Activated CD8-positive, alpha-beta memory T cell treated with anti-CD3 and anti-CD28 coated beads for 24 hours (primary cell): ENCODE measurements at places on chromosomes 12 and 14.
A peak's percentile ranks its signal among the peaks of the same experiment; 100 is the strongest.

DNA sequence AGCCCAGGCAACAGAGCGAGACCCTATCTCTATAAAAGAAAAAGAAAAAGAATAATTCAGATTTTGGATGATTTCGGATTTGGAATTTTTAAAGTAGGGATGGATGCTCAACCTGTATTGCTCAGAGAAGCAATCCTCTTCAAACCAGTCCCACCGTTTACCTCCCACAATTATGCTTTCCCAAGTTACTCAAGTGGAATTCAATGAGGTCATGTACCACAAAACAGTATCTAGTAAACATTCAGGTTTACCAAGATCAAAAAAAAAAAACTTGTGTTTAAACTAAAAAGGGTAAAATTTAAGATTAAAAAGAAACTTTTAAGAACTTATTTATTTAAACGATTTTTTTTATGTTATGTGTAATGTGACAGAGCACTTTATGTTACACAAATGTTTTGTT is 2.5 kb downstream of the KDM5A start:
- no peak for DNase-seq

DNA sequence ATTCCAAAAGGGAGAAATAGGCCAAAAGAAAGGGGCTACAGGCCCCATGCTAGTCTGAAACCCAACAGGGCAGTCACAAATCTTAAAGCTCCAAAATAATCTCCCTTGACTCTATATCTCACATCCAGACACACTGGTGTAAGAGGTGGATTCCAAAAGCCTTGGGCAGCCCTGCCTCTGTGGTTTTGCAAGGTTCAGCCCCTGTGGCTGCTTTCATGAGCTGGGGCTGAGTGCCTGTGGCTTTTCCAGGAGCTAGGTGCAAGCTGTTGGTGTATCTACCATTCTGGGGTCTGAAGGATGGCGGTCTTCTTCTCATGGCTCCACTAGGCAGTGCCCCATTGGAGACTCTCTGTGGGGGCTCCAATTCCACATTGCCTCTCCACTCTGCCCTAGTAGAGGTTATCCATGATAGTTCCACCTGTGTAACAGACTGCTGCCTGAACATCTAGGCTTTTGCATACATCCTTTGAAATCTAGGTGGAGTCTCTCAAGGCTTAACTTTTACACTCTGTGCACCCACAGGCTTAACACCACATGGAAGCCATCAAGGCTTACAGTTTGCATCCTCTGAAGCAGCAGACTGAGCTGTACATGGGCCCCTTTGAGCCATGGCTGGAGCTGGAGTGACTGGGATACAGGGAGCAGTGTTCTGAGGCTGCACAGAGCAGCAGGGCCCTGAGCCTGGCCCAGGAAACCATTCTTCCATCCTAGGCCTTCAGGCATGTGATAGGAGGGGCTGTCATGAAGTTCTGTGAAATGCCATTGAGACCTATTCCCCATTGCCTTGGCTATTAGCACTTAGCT is 66.5 kb upstream of the ABCD2 start:
- no peak for DNase-seq

- peak; percentile 62 for DNase-seq
Measured at GRCh38 chr12:21301-22189, 45.0 kb upstream of the IQSEC3 start.

GRCh38 chr14:54840336-54840735 is 62.3 kb downstream of the GCH1 start:
- no peak for DNase-seq

DNA sequence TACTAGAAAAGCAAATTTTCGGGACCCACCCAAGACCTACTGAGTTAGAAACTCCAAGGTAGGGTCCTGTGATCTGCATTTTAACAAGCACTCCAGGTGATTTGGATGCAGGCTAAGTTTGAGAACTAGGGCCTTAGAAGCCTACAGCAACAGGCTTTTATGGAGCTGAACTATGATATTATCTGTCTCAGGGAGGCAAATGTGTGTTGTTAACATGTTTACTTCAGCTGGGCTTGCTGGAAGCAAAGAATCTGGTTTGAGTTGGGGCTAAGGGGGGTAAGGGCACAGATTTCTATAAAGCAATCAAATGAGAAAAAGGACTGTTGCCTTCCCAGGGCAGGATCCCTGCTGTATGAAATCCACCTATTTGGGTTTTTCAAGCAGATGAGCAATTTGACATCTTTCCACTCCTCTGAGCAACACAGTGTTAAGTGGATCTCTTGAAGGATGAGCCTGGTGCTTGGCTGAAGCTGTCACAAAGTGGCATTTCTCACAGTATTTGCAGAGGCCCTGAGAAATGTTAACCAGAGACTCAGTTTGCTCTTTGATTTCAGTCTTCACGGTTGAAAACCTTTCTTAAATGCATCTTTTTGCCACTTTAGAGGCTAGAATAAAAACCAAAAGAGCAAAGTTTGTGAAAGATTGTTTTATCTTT is 36.2 kb upstream of the SOCS2 start:
- no peak for DNase-seq

DNA sequence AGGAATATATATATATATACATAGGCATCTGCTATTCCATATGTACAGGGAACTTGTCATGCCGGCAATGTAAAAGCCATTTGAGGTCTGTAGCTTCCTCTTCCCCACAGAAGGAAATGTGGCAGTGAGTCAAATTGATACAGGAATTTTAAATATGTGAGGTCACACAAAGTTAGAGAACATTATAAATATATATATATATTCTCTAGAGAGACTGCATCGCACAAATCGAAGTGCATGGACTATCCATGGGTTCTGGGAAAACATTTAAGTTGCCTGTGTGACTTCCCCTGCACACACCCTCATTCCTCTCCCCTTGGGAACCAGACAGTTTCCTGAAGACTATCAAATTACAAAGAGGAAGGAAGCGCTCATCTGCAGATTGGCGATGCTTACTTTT is 100.9 kb upstream of the CCDC91 start:
- no peak for DNase-seq
